ENCODE measurements at places on chromosomes 2 and 18.
A peak's percentile ranks its signal among the peaks of the same experiment; 100 is the strongest.

DNA sequence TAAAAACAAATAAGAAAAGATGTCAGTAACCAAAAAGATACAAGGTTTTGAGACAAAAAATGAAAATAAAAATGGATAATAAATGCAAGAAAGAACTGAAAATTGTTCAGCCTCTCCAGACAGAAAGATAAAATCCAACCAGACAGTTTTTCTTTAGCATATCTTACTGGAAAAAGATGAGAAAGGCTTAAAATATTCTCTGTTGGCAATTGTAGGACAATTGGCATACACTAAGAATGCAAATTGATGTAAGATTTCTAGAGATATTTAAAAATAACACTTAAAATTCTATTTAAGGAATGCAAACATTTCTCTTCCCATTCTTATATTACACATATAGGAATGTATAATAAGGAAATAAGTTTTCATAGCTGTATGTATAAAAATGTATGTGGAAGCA, 590.6 kb downstream of the DSC3 start:
- no peak for DNase-seq

- DNase-seq, result no peak
Observed at GRCh38 chr2:80527119-80527518, 222.6 kb upstream of the LRRTM1 start.

- DNase-seq, result no peak
Observed at GRCh38 chr18:8767340-8767739, 62.0 kb downstream of the MTCL1 start.

DNA sequence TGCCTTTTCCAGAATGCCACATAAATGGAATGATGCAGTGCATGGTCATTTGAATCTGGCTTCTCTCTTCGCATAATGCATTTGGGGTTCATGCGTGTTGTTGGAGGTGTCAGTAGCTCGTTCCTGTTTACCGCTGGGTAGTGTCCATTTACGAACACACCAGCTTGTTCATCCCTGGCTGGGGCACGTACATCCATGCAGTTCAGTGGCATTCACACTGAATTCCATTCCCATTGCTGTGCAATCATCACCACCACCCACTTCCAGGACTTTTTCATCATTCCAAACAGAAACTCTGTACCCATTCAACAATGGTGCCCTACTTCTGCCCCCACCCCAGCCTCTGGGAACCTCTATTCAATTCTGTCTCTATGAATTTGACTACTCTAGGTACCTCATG, 14.7 kb upstream of the CIDEA start:
- no peak for DNase-seq

GRCh38 chr2:230317366-230317765, 9.6 kb upstream of the SP140L start:
- no peak for DNase-seq

- DNase-seq, result no peak
Observed at GRCh38 chr2:159608723-159609308, 7.5 kb downstream of the BAZ2B start.

DNA sequence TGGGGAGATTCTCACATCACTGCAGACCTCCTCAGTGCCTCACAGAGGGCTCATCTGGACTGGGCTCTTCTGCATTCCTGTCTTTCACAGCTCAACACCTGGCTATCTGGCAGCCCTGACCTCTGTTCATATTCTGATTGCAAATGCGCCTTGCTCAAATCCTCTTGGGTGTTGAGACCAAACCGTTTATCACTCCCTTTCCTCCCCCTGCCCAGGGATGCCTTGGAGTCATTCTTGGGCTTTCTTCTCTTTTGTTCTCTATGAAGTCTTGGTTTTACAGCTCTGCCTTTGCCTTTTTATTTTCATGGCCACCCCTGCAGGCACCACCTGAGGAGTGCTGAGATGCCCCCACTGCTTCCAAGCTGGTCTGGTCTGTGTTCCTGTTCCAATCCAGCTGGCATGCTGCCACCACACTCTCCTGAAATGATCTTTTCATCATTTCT, 26.3 kb downstream of the TUBB6 start:
- DNase-seq, result no peak

DNA sequence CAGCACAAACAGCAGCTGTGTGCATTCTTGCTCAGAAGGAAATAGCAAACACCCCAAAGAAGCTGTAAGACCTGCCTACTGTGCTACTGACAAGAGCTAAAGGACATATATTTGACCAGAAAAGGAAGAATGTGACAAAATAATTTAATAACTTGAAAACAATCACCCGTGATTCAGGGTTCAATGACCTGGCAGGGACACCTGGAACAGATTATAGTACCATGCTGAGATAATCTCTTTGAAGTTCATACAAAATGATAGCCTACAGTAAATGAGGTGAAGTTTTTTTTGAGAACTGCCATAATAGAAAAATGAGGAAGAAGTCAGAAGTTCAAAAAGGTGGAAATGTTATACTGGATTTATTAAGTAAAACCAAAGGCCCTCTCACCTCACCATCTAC, 324.8 kb upstream of the GULP1 start:
- DNase-seq, result no peak

DNA sequence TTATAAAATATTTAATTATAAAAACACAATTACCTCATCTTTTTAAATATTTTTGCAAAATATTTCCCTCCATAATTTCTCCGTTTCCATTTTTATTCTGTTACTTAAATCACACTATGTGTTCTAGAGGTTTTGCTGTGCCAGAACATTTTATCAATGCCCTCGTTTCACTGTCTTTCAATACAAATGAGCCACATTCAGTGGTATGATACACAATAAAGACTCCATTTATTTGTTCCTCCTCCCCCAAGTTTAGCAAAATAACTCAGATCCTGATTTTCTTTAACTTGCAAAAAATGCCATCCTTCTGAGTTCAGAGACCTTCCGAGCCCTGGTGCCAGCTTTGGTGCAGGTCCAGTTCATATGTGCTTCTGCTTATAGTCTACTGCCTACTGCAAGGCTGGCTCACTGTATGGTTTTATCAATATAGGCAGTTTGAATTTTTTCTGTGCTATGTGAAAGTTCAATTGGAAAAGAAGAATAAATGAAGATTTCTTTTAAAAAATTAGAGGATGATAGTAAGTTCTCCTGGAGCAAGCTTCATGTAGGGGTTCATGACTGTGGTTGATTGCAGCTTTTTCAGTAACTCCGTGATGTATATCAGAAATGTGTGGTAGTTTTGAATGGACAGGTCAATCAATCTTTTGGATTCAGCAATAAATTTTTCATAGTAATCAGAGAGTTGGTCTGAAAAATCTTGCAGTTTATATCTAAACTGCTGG, 42.5 kb downstream of the APOB start:
- no peak for DNase-seq

DNA sequence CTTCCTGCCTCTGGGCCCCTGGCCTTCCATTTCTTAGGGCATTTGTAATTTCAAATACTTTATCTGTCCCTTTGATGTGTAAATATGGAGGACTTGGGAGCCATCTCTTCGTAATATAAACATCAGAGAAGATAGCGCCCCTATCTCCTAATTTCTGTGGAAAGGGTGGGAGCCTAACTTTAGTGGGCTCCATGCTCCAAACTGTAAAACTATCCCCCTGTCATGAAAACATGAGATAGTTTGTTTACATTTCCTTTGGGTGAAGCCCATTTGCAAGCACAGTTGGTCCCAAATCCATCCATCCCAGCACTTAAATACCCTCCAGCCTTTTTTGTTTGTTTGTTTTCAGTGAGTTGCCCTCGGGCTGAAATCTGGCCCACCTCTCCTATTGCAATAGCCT, 782.6 kb upstream of the FSHR start:
- no peak for DNase-seq

GRCh38 chr2:53827398-53828175, 32.2 kb downstream of the GPR75 start:
- no peak for DNase-seq

- DNase-seq, result no peak
Observed at GRCh38 chr2:100887713-100888495, 68.0 kb downstream of the NPAS2 start.

DNA sequence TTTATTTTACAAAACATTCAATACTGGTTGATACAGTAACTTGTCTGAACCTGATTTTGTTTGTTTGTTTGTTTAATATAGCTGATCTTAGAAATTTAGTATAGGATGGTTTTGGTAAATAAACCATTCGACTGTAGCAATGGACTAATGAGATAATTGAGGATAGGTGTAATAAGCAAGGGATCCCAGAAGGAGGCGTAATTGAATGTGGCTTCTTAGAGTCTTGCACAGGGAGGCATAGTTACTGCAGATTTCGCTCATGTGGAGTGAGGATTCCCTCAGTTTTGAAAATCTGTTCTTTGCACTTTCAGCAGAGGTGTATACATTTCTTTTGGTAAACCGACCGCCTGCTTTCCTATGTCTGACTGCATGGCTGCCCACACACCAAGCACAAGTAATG, 709.6 kb downstream of the SOCS6 start:
- no peak for DNase-seq

DNA sequence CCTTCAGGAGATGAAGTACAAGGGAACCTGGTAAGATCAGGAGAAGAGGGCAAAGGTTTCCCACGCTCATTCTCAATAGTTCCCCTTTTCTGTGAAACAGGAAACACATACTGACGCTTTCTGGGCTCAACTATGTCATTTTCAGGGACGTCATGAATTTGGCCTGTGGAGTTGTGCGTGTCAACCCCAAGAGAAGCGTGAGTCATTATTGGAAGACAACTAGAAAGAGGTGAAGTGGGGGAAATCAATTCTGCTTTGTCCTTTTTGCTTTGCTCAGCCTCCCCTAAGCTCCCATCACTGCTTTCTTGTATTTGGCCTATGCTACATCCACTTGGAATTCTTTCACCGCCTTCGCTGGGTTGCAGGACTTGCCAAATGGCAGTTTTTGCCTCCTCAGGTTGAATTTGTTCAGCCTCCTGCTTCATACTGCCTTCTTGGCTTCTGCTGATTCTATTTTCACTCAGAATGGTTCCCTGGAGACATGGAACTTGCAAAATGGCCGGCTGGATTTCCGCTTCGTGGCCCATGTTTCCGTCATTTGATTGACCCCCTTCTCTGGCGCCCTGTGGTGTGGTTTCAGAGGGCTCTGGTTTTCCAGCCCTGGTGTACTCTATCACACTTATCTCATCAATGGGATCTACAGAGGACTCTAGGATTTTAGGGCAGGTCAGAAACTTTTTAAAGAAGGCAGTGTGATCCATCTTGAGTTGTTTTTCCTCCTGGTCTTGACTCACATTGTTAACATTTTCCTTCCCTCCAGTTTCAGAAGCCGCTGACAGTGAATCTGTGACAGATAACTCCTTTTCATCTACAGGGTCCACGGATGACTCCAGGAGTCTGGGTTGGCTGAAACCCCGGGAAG, 93.3 kb downstream of the ALPK2 start:
- peak; percentile 37 for DNase-seq

GRCh38 chr2:48829036-48829435, 73.5 kb upstream of the LHCGR start:
- DNase-seq, result no peak

All from GDM1 (cell line).